ENCODE measurements at places on chromosomes 6 and 20.

GRCh38 chr20:58268421-58268821, 40.0 kb upstream of the ANKRD60 start:
- DNase-seq: no peak

DNA sequence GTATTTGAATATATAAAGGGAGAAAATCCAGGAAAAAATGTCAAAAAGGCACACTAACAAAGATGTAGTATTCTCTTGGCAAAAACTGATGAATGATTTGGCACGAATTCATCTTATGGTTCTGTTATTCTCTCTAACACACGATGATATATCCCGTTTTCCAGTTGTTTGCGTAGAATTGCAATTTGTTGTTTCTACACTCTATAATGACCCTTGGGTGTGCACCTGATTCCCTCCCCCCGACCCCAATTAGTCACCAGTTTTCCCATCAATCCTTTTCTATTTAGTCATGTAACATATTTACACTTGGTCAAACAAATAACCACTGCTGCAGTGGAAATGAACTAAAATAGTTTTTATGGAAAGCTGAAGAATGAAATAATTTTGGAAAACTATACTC, 1.5 kb upstream of the ARID1B start:
- no peak for DNase-seq

DNA sequence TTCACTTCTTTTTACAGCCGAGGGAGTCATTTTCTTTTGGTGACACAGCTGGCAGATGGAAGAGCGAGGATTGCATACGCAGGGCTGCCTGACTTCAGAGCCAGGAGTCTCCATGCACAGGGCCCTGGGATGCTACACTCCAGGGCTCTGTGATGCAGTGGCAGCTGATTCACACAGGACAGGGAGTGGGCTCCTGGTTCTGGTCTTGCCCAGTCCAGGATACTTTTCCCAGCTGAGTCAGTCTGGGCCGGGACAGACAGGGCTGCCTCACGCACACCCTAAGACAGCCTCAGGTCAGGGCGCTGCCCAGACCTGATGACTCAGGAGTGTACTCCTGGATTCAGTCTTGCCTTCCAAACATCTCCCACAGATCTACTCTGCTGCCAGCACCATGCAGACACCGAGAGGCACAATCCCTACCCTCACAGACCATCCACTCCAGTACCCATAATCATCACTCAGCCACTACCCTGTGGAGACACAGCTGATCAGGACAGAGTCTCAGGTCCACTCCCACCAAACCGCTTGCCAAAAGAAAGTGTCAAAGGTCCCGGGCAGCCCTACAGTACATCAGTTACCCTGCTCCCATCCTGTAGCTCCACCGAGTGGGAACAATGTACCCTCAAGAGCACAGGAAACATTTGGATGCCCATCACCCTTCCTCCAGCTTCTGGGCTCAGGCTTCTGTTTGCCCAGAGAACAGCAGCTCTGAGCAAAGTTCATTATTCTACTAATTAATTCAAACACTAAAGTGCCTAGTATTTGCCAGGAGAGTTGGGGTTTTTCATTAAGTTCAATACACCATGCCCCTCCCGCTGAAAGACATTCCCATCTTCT, 11.5 kb downstream of the SDC4 start:
- DNase-seq: no peak

DNA sequence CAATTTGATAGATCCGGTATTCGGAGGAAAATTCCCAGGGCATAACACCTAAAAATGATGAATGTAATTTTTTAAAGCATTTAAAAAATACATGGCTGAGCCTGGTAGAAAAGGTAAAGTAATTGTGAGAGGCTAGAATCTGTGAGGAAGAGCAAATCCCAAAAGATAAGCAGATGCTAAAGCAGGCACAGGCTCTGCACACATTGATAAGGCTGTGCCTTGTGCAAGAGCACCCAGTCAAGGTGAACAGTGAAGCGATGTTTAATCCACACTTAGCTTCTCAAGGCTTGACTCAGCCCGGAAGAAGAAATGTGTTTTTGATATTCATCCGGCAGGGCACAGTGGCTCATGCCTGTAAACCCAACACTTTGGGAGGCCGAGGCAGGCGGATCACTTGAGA, 5.1 kb upstream of the EPB41L2 start:
- peak; percentile 80 for DNase-seq

DNA sequence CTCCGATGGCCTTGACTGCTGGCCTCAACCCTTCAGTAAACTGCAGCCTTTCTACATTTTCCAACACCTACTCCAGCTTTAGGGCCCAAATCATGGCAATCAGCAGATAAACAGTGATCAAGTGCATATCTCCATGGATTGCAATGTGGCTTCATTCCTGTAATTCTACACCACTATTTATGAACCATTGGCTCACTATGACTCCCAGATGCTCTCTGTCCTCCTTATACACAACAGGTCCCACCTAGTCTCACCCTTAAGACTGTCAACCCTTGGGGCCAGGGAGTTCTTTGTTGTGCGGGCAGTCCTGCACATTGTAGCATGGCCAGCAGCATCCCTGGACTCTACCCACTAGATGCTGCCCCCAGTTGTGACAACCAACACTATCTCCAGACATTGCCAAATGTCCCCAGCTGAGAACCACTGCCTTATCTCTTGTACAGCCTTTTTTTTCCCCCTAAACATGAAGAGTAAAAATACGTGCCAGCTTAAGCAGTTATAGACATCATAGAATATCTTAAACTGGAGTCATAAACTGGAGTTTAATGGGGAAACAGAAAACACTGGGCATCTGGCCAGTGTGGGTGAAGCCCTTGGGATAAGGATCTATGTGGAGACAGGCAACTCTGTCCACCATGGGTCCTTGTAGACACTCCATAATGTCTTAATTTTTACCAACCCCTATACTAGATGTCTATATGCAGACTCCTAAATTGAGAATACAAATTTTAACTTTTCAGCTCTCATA, 21.1 kb downstream of the MRPL14 start:
- DNase-seq: no peak

GRCh38 chr20:29878777-29879442, 1378.6 kb upstream of the DEFB115 start:
- no peak for DNase-seq

- peak; percentile 44 for DNase-seq
Measured at GRCh38 chr6:146526192-146526591, 17.4 kb upstream of the RAB32 start.

DNA sequence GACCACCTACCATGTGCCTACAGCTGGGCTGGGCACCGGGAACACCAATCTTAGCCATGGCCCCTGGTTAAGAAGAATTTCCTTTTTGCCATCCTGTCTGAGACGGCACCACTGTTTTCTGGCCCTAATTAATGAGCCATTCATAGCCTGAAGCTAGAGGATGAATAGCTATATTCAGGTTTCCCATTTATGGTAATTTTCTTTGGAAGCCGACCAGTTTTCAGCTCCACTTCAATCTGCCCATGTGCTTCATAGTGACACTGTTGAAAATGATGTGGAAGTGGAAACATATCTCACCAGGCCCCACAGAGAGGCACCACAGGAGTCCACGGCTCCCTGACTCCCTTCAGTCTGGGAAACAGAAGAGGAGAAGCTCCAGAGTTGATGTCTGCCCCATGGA, 22.6 kb upstream of the ULBP3 start:
- DNase-seq: no peak

- peak; percentile 71 for DNase-seq
Measured at GRCh38 chr20:57092112-57092899, 174.1 kb downstream of the BMP7 start.

DNA sequence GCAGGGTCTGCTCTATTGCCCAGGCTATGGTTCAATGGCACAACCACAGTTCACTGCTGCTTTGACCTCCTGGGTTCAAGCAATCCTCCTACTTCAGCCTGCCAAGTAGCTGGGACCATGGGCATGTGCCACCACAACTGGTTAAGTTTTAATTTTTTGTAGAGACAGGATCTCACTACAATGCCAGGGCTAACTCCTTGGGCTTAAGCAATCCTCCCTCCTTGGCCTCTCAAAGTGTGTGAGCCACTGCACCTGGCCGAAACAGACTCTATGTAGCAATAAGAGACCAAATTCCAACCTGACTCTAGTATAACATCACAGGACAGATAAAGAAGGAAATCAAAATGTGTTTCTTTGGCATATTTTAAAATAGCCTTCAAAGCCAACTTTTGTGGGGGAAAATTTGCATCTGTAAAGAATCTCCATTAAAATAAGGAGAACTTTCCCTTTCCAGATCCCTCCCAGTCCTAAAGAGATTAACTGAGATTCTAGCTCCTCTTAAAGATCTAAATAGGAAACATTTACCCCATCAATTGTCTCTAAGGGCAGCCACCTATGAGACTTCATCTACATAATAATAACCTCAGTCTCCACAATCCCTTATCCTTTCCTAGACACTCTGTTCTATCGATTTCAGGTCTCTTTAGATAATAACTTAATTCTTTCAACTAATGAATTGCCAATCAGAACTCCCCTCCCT, 94.7 kb upstream of the PLCB4 start:
- no peak for DNase-seq

DNA sequence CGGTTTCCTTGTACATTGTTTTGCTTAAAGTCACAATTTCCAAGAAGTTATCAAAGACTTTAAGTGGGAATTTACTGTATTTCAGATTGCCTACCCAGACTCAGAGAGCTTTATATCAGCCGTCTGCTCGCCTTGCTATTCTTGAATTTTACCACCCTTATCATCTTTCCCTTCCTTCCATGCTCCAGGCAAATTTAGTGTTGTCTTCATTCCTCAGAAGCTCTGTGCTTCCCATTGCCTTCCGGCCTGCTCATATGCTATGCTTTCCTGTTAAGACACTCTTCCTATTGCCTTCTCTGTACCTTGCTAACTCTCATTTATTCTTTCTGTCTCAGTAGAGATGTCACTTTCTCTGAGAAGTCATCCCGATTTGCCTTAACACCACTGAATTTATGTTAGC, 52.1 kb downstream of the CD2AP start:
- DNase-seq: no peak

DNA sequence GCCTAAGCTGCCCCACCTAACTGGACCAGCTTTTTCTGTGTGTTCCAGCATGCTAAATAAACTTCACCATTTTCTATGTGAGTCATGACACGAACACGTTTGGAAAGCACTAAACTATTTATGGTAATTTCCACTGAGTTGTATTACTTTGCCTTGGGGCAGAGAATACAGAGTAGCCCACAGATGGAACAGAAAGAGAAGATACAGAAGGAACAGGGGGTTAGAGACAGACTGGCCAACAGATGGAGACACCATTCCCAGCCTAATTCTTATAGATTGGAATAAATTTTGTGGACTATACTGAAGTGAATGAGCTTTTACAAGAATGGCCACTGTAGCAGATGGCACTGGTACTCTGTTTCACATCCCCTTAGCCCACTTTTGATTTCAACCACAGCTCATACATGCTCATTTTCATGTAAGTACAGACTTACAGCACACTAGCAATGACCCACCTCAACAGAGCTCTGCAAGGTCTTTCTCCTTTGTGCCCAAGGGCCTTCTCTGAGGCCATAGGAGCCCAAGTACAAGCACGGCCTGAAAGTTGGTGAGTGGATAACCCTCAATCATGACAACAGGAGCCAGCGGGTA, 13.1 kb upstream of the NT5DC1 start:
- DNase-seq: no peak

DNA sequence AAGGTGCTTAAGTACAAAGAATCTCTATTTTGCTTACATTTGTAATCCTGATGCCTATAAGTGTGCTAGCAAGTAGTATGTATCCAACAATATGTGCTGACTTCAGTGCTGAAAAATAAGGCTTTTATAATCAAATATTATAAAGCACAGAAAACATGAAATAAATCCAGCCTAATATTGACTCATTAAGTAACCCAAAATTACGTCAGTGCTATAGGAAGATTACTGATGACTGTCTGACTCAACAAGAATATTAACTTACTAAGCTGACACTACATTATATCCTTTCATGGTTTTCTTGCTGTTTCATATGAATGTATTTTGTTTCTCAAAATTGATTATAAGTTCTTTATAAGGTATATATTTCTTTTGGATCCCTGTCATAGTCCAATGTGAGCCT, 76.1 kb downstream of the ME1 start:
- no peak for DNase-seq

DNA sequence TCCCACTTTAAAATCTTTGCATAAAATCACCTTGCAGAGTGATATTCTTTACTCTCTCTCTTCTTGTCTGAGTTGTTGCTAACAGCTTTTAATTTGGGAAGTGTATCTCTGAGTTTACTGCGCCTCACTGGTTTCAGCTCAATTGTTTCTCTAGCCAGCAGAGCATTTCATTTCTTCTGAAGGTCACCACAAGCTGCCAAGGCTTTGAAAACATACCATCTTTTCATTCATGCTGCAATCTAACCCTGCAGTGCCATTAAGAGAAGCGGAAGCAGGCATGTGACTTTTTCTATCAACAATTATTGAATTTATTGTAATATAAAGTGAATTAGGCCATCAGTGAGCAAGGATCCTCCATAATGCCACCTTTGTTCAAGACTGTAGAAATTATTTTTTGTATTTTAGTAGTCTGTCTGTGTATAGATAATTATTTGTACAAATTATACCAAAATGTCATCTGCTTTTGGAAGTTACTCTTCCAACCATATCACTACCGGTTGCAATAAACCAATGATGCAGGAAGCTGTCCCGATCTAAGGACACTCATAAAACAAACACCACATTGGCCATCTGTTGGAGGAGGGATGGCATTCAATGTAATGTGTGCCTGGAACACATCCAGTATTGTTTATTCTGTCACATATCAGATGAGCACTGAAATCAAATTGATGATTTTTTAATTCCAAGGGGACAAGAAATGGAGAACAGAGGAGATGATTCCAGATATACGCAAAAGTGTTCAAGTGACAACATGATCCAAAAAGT, 26.8 kb downstream of the HS3ST5 start:
- DNase-seq: no peak

DNA sequence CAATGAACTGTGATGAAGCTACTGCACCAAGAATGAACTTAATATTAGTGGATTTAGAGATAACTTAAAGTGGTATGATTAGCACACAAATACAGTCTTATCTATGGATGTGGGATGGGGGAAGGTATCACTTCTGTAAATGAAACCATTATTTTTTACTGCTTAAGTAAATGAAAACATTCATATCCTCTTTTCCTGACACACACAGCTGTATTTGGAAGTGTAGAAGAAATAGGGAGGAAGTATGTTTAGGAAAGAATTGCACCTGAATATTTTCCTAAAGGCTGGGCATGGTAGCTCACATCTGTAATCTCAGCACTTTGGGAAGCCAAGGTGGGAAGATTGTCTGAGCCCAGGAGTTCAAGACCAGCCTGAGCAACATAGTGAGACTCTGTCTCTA, 96.8 kb downstream of the HIVEP2 start:
- DNase-seq: no peak

- DNase-seq: no peak
Measured at GRCh38 chr6:166415306-166415705, 32.6 kb upstream of the MPC1 start.
